Stimulated activated CD8-positive, alpha-beta memory T cell treated with anti-CD3 and anti-CD28 coated beads, Interleukin-4, amount 100 ng/mL, for 1 hour (primary cell): ENCODE measurements at places on chromosomes 1 and 21.

- no peak for DNase-seq
Observed at GRCh38 chr1:66384258-66384921, 149.6 kb upstream of the SGIP1 start.

GRCh38 chr1:246319083-246319714 lies 187.9 kb downstream of the SMYD3 start:
- DNase-seq = no peak

DNA sequence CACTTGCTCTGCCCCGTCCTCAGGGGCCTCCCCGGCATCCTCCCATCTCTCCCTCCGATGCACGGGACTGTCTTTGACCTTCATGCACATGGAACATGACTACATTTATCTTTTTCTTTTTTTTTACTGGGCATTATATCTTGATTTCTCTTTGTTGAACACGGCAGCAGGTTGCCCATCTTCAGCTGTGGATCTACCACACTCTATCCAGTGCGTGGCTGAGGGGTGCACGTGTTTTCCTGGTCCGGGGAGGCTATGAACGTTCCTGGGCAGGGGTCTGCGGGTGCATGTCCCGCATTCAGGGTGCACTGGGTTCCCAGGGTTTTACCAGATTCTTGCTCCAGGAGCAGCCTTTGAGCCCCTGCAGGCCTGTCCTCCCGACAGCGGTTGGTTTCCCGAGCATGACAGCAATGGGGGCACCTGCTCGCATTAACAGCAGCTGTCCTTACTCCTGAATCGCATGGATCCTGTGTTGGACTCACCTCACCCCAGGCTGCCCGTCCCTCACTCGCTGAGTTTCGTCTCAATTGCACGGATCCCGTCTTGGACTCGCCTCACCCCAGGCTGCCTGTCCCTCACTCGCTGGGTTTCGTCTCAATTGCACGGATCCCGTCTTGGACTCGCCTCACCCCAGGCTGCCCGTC lies 7.4 kb downstream of the POFUT2 start:
- DNase-seq = no peak

- no peak for DNase-seq
Observed at GRCh38 chr1:70090141-70090540, 115.2 kb downstream of the LRRC40 start.

GRCh38 chr1:44713321-44713781 lies 17.6 kb downstream of the RNU5D-1 start:
- no peak for DNase-seq

DNA sequence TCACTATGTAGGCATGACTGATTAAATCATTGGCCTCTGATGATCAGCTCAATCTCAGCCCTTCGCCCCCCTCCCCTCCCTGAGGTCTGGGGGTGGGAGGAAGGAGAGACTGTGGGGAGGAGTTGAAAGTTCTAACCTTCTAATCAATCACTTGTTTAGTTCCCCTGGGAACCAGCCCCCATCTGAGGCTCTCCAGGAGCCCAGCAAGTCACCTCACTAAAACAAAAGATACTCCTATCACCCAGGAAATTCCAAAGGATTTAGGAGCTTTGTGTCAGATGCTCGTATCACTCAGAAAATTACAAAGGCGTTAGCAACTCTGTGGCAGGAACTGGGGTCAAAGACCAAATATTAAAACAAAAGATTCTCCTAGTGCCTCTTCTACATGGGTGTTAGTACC lies 21.6 kb downstream of the SYF2 start:
- no peak for DNase-seq

GRCh38 chr21:35614396-35614921 lies 445.9 kb downstream of the SETD4 start:
- no peak for DNase-seq

GRCh38 chr1:55542901-55543504 lies 327.8 kb upstream of the USP24 start:
- no peak for DNase-seq

- no peak for DNase-seq
Observed at GRCh38 chr1:222161676-222162075, 386.2 kb downstream of the HHIPL2 start.

DNA sequence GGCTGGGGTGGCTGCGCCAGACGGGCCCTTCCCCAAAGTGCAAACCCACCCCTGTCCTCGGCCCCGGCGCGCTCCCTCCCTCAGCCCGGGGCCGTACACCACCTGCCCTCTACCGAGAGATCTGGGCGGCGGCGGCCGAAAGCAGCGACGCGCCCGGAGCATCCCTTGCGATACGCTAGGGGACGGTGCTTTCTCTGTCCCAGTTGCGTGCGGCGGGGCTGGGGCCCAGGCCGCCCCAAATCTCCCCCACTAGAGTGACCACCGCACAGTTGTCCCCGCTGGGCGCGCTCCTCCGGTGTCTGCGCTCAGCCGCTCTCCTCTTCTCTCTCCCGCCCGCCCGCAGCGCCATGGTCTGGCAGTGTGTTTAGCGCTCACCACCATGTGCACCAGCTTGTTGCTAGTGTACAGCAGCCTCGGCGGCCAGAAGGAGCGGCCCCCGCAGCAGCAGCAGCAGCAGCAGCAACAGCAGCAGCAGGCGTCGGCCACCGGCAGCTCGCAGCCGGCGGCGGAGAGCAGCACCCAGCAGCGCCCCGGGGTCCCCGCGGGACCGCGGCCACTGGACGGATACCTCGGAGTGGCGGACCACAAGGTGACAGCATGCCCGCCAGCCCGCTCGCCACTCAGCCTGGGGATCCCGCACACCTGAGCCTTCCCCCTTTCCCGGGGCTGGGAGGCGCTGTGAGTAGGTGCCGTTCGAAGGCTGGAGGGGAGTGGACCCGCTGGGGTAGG lies 1.0 kb downstream of the ST6GALNAC5 start:
- DNase-seq = no peak

- no peak for DNase-seq
Observed at GRCh38 chr21:45817345-45817744, 164.2 kb upstream of the COL6A1 start.

GRCh38 chr1:29547300-29547699 lies 311.0 kb downstream of the PTPRU start:
- DNase-seq = no peak

GRCh38 chr1:230900984-230901383 lies 32.7 kb upstream of the C1orf198 start:
- DNase-seq = no peak
